ENCODE measurements at places on chromosomes 6 and 20.

DNA sequence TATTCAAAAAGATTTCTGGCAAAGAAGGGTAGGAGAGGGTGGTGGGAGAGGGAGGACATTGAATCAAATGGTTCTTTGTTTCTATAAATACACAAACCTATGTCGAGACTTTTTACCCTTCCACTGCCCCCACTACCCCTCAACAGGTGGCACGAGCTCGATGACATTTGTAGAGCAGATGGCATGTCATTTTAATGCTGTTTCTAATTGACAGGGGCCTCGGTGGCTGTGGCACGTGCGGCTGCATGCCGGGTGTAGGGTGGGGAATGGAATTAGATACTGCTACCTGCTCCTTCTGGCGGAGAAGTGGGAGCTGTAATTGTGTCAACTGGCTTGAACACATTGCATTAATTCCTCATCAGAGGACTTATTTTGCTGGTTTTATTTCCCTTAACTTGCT, 29.1 kb upstream of the SASH1 start:
- no peak for DNase-seq

- no peak for DNase-seq
Observed at GRCh38 chr6:117072781-117073180, 192.6 kb upstream of the VGLL2 start.

- no peak for DNase-seq
Observed at GRCh38 chr20:5510446-5510845, 193.7 kb upstream of the PROKR2 start.

DNA sequence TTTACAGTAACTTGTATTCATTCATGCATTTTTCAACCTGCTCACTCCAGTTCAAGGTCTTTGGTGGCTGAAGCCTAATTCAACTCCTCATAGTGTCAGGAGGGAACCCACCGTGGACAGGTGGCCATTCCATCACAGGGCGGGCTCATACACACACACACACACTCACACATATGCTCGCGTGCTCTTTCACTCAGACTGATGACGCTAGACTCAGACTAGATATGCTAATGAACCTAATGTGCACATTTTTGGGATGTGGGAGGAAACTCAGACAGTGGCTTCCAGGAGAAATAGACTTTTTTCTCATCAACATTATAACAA, 56.7 kb downstream of the TRIM27 start:
- no peak for DNase-seq

DNA sequence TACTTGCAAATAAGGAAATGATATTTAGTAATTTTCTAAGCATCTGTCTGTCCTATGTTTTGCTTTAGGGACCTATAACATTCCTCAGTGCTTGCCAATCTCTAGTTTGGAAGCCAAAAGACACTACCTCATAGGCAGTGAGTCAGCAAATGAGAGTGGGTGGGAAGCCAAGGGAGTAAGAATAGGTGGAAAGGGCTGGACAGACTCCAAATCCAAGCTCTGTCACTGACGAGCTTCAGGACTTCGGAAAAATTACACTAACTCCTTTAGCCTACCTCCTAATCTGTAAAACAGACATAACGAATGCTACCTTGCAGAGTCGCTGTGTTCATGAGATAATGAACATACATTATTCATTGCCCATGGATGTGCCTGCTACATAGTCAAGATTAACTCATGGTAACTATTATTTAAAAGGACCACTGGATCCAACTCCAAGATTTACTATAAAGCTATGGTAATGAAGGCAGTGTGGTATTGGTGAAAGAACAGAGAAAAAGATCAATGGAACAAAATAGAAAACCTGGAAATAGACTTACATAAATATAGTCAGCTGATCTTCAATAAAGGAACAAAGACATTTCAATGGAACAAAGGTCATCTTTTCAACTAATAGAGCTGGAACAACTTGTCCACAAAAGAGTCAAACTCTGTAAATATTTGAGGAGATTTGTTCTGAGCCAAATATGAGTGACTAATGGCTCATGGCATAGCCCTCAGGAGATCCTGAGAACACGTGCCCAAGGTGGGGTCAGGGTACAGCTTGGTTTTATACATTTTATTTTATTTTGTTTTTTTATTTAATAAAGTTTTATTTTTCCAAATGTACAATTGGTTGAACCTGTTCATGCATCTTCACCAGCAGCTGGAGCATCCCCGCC, 64.1 kb downstream of the FAM50B start:
- DNase-seq, result no peak

- DNase-seq, result peak; percentile 12
Observed at GRCh38 chr6:52574709-52575501, 2.0 kb downstream of the TRAM2 start.

DNA sequence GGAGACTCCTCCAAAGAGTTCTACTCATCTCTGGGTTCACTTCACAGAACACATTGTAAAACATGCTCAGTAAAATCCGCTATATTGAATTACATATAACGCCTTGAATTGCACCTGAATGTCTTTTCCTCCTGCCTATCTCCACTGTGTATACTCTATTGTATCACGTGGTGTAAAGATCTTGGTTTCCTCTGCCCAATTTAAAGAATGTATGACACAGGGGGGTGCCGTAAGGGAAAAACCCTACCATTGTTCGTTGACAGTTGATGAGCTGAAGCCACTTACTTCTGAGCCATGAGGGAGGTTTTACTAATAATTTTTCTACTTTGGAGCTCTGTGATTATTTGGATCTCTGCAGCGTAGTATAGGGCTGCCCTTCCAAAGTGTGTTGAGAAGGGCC, 6.0 kb downstream of the ASF1A start:
- DNase-seq, result no peak

DNA sequence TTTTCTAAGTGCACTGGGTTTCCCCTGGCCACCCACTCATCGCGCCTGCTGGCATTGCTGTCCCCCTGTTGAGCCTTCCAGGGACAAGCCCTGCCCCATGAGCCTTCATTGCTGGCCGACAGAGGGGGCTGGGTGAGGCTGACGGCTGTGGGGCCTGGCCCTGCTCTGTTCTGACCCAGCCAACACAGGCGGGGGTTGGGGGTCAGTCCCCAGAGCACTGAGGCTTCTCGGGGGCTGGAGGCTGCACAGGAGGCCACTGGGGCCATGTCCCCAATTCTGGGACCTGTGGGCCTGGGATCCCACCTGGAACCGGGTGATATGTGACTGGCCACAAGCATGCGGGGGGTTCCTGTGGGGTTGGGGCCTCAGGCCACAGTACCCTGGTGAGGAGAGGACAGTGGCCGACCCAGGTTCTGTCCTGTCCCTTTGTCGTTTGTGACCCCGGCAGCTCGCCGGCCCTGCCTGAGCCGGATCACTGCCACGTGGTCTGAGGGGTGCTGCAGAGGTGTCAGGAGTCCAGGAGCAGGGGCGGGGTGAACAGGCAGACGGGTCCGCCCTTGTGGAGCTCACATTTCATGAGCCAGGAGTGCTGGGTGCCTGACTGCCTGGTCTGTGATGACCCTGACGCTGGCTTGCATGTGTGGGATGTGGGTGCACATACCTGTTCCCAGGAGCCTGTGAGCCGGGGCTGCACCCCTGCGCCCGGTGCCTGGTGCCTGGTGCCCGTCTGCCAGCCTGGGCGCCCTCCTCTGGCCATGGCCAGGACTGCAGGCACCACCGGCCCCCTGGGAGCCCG, 2.1 kb upstream of the COL20A1 start:
- DNase-seq, result peak; percentile 37

- DNase-seq, result peak; percentile 90
Observed at GRCh38 chr6:87154993-87155841, at the start of gene ZNF292. Gene ZNF292 (plus strand): TSS chr6:87155565. CDS start chr6:87155592, 27 bp downstream.

DNA sequence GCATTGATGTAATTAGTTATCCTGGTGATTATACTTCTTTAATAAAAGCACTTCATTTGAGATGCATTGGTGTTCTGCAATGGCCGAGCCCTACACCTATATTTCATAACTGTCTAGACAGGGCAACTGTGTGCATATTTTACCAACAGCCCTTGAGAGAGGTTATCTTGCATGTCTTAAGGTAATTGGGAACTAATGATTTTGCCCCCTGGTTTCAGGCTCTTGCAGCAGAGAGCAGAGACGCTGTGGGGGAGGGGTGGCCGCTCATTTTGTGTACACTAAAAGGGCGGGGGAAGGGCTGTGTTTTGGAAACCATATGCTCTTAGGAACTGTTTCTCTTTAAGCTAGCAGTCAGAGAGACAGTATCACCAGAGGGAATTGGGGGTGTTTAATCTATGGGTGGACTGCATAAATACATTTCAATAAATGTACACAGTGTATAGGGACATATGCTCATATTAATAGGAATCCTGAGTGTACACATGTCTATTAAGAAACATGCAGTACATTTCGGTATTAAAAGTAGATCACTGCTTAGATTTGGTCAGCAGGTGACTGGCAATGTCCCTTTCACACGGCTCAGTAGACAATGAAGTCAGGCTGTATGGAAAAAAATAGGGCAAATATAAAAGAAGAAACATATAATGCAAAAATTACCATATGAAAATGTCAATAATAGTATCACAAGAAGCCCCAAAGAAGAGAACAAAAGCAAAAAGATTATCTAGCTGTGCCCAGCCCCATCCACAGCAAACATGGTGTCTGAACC, 402.9 kb upstream of the CITED2 start:
- no peak for DNase-seq

DNA sequence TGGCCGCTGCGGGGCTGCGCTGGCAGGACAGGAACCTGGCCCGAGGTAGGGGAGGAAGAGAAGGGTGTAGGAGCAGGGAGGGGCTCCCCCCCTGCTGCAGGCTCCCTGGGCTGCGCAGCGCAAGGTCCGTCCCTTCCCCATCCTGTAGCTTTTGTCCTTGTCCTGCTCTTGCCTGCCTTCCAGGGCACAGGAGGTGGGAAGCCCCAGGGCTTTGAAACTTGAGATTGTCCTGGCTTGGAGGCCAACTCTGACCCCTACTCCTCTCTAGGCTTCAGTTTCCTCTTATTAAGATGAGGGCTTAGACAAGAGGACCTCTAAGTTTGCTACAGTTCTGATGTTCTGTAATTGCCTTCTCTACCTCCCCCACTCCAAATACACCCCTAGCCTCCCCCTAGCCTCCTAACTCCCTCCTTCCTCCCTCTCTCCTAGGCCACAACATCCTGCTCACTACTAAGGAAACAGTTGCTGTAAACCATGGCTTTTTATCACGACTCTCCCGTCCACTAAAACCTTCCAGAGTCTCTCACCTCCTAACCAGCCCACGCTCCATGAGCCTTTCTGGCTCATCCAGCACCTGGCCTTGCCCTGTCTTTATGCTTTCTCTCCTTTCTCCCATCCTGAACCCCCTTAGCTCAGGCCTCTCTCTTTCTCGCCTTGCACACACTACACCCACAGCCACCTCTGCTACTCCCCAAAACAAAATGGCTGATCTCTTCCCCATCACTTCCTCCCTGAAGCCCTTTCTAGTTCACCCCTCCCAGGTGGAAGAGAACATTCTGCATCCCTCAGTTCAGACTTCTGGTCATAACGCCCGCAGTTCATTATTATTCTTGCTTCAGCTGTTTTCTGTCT, 10.2 kb downstream of the UNC5CL start:
- DNase-seq, result no peak

GRCh38 chr6:154206141-154206540, 150.5 kb downstream of the IPCEF1 start:
- no peak for DNase-seq

- no peak for DNase-seq
Observed at GRCh38 chr6:2733324-2733723, 17.4 kb downstream of the MYLK4 start.

GRCh38 chr20:5753814-5754213, 3.6 kb downstream of the SHLD1 start:
- no peak for DNase-seq

- DNase-seq, result peak; percentile 65
Observed at GRCh38 chr6:57172136-57173055, at the start of gene BAG2. Gene BAG2 (plus strand): TSS chr6:57172326. CDS start chr6:57172698, 372 bp downstream.

DNA sequence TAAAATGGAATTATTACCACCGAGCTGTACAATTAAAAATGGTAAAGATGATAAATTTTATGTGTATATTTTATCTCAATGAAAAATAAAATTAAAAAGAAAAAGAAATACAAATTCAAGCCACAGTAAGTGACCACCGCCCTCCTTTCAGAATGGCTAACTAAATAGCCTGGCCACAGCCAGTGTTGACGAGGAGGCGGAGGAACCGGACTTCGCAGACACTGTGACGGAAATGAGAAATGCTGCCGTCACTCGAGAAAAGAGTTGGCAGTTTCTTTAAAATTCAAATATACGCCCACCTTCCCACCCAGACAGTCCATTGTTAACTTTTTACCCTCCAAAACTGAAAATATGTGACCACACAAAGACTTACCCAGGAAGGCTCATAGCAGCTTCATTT, 50.0 kb downstream of the FOXF2 start:
- DNase-seq, result no peak

GRCh38 chr20:46694484-46694883, 5.2 kb upstream of the TP53RK start:
- DNase-seq, result no peak

DNA sequence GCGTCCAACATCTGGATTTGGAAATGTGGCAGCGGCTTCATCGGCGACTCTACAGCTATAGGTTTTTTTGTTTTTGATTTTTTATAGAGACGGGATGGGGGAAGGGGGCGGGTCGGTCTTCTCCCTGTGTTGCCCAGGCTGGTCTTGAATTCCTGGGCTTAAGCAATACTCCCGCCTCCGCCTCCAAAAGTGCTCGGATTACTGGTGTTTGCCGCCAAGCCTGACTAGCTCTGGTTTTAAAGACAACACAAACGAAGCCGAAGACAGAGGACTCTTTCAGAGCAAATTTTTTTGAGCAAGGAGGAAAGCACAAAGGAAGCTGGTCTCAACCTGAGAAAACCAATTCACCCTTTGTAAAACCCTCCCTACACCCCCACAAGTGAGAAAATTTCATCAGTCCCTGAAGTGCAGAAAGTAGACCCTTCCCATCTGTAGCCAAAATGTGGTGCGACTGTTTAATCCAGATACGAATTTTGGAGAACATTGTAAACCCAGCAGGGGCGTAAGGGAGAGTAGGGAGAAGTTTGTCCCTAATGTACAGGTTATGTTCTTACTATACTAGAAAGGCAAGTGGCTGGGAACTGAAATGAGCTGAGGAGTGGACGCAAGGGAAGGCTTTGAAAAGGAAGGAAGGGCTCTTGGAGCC, 185.9 kb downstream of the TRIM27 start:
- no peak for DNase-seq

DNA sequence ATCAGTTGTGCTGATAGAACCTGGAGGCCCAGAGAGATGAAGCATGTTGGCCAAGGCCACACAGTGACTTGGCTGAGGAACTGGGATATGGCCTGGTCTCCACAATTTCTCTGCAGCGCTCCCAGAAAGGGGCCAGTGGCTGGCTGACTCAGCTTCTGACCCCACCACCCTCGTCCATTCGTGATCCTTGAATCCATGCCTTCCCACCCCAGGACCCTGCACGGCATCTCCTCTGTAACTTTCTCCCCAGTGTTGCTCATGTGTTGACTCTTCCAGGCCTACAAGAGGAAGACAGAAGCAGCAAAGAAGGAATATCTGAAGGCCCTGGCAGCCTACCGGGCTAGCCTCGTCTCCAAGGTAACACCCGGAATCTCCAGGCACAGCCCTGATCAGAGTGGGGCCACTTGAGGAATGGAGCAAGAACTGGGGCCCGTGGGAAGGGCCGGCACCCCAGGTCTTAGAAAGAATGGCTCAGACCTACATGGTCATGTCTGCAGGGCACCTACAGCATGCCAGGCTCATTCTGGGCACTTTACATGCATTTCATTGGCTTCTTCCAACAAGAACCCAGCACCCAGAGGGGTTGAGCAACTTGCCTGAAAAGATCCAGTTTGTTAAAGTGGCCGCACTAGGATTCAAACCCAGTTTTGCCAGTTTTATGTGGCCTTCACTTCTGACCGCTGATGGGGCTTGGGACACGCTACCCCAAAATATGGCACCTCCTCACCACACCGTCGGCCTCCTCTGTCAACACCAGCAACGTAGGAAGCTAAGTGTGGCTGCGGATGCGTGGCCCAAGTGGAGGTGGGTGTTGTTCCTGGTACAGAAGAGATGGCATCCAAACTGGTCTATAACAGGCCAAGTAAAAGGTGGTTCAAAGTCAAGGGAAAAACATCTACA, 122.2 kb downstream of the JPH2 start:
- no peak for DNase-seq
